Right ventricle myocardium inferior (tissue), 1 donor: ENCODE measurements at places on chromosomes 16 and 17.

GRCh38 chr17:76573096-76573495 lies 12.6 kb downstream of the ST6GALNAC2 start:
- DNase-seq, result no peak

- DNase-seq, result no peak
These were observed 58.0 kb downstream of the XYLT1 start for GRCh38 chr16:17412791-17413190.

DNA sequence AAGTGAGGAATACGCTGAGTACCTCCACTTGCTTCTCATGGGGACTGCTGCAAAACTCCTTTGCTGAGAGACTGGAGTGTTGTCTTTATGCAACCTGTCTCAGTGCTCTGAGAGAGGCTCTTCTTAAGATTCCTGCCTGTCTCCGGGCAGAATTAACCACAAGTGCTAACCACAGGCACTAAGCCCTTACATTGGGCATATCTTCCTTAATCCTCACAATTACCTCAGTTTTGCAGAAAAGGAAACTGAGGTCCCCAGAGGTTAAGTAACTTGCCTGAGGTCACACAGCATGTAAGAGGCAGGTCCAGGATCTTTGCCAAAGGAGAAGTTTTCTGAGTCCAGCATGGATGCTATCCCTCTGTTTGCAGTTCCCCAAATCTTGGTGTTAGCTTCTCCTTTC lies 86.0 kb downstream of the GP2 start:
- no peak for DNase-seq

- no peak for DNase-seq
These were observed 50.3 kb downstream of the ZFPM1 start for GRCh38 chr16:88503374-88503770.

GRCh38 chr17:74785096-74785980 lies 9.2 kb upstream of the NAT9 start:
- no peak for DNase-seq
